Renal pelvis (tissue), 12 donors: ENCODE measurements at places on chromosomes 4 and X. TPM values are rescaled to one million over a fixed set of nuclear protein-coding genes. Genes with fewer than 3 reads are reported as not detected.

The LIMCH1 gene
- polyA plus RNA-seq: 101 TPM

The F9 gene
- polyA plus RNA-seq: not detected

The SLITRK4 gene
- 13.0 TPM for polyA plus RNA-seq

The NXF2B gene
- polyA plus RNA-seq: 0.81 TPM

DNA sequence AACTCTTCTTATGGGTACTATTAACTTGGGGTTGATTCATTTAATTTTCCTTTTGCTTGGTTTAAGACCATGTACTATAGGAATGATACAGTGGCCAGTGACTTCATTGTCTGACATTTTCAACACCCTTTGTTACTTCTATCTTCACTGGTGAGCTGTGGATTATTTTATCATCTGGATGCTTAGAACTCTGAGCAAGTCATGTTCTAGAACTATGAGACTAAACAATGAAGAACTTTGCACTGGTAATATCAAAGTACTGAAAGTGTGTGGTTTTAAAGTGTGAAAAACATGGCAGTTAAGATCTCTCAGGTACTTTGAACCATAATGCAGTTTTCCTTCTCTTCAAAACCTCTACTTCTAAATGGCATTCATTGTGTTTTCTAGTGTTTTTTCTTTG, 47.8 kb downstream of the MAP7D3 start:
- DNase-seq: no peak

DNA sequence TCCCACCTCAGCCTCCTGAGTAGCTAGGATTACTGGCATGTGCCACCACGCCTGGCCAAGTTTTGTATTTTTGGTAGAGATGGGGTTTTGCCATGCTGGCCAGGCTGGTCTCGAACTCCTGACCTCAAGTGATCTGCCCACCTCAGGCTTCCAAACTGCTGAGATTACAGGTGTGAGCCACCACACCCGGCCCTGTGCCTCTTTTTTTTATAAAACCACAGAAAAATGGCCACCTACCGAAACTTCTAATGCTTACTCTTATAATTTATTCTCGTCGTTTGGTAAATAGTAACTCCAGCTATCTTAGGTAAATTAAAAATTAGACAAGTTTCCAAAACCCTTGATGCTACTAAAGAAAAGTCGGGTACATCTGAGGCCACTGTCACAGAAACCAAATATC, 54.4 kb downstream of the IRF2 start:
- no peak for DNase-seq

DNA sequence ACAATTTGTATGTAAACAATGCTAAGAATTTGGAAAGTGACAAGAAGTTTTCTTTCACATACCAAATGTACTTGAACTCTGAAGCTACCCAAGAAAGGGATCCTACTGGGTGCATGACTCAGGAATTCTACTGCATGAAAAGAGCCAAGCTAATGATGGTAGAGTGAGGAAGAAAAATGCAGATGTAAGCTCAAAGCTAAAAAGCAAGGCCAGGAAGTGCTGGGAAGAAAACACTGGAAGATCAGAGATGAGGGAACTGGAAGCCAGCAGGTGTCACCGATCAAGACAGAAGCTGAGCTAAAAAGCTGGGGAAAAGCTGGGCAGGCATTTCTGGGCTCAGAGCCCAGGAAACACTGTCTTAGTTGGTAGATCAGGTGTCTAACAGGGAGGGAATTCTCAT, 449.1 kb downstream of the NKX6-1 start:
- DNase-seq: peak; percentile 24

DNA sequence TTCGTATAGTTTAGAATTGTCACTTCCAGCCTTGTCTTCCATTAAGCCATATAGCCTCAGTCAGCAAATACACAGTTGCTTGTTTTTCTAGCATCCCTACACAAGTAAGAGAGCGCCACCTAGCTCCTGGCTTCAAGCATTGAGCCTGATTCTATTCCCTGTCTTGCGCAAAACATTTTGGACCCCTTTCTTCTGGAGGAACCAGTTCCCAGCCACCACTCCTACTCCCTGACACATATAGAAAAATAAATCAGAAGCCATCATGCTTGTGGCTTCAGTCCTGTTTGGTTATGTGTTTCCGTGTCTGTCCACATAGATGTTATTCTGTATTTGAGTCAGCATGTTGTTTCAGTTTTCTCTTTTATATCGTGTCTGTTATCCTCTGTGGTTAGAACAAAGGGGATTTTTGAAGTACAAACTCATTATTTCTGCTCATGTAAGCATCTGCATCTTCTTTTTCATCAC, 59.9 kb downstream of the GK start:
- DNase-seq: peak; percentile 35

- DNase-seq: no peak
Measured at GRCh38 chrX:43618366-43619205, 37.5 kb upstream of the MAOA start.

DNA sequence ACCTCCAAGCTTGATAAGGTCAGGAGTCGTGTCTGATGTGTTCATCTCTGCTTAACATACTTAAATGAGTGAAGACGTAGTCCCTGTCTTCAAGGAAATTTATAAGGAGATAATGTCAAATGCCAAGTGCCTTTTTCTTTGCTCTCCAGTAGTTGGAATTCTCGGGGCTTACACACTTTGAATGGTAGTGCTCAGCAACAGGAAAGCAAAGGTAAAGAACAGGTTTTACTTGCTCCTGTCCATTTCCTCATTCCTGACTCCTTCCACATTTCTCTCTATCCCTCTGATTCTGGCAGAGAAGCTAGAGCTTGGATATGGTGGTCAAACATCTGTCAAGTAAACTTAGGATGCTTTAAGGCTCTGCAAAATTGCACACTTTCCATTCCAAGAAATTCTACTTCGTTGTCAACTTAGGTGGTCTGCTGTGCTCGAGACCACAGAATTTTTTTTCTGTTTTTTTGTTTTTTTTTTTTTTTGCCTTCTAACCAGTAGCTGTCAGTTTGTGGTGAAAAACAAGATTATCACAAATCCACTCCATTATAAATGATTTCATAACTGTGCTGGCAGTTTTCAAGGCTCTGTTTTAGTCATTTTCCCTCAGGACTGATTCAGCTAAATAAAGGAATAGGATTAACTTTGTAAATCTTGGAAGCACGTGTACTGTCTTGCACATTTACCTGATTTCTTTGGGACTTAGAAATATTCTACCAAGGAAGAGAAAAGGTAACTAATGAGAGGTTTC, 180.8 kb upstream of the ANXA3 start:
- peak; percentile 11 for DNase-seq

GRCh38 chrX:132146456-132146855, 18.6 kb upstream of the FRMD7 start:
- DNase-seq: no peak

DNA sequence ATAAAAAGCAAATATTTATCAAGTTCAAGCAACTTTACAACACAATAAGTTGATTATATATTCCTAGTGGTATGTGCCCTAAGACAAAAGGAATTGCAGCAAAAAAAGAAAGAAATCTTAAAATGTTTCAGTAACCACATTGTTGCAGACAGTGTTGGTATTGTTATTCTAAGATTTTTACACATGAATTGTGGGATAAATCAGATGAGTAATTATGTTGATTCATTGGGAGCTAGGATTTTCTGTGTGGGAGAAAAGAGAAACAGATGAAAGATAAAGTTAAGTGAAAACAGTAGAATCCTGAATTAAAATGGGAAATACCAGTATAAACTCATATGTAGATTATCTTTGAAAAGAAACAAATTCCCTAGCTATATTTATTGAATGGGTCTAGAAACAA, 362.4 kb downstream of the PPP3CA start:
- DNase-seq: no peak

DNA sequence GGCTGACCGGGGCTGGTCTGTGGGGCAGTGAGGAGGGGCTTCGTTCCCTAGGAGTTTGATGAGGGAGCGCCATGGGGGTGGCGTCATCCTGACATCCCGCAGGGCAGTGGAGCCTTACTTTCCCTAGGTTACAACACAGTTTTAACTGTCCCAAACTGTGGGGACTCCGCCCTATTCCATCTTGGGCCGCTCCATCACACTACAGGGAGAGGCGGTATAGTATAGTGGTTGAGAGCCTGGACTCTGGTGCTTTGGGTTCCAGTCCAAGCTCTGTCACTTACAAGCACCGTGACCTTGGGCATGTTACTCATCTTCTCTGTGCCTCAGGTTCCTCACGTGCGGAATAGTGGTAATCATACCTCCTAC, 44.2 kb downstream of the ZNF185 start:
- DNase-seq: no peak

DNA sequence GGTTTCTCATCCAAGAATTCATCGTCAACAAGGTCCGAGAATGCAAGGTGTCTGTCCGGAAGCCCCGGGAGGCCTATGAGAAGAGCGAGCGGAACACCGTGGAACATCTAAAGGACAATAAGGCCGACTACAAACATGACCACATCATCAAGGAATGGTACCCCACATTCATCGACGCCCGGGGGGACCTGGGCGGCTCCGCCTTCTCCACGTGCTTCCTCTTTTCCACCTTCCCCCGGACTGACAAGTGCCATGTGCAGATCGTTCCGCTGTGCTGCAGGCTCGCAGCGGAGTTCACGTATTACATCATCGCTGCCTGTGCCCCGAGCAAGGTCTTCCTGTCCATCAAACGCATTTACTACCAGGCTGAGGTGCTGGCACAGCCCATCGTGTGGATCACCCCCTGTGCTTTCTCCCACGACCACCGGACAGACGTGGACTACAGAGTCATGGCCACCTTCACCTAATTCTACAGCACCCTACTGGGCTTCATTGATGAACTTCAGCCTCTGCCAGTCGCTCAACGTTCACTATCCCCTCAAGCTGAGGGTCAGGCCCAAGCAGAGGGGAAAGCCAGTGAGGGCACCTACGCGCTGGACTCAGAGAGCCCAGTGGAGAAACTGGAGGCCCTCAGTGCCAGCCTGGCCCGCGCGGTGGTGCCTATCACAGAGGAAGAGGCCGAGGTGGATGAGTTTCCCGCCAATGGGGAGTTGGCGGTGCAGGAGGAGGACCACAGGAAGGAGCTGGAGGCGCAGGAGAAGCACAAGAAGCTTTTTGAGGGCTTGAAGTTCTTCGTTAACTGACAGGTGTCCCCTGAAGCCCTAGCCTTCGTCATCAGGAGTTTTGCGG, 125.9 kb upstream of the PABPC4L start:
- DNase-seq: no peak

- no peak for DNase-seq
Measured at GRCh38 chrX:57565198-57565597, 26.6 kb upstream of the ZXDB start.

DNA sequence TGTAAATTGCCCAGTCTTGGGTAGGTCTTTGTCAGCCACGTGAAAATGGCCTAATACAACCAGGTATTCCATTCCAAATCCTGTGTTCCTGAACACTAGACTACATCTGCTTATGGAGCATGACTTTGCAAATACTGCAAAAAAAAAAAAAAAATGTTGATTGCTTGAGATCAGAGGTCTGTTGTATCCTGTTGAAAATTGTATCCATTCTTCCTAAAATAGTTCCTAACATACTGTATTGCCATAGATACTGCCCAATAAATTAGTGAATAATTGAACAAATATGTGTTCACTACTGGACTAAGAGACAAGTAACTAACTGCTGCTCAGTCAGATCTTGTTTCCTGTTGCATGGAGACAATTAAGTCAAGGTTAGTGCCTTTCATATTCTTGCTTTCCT, 164.3 kb upstream of the PABPC4L start:
- no peak for DNase-seq

- no peak for DNase-seq
Measured at GRCh38 chr4:141668200-141668910, 32.0 kb downstream of the IL15 start.

DNA sequence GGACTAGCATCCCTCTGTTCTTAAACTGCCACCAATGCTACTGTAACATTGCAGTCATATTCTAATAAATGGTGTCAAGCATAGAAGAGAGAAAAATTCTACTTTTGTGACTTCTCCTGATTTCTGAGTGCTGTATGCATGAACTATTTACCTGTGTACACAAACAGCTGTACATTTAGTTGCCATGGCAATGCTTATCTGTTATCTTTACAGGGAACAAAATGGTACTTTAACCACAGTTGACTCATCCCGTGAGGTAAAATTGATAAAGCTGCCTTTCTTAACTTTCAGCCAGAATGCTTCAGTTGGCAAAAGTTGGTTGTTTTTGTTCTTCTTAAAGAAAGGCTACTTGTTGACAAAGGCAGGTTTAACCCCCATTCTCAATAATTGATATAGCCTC, 587.5 kb upstream of the MAGEB2 start:
- DNase-seq: no peak

- no peak for DNase-seq
Measured at GRCh38 chr4:8585186-8585585, 5.0 kb downstream of the GPR78 start.

GRCh38 chr4:11700751-11701226, 272.1 kb upstream of the HS3ST1 start:
- DNase-seq: no peak

DNA sequence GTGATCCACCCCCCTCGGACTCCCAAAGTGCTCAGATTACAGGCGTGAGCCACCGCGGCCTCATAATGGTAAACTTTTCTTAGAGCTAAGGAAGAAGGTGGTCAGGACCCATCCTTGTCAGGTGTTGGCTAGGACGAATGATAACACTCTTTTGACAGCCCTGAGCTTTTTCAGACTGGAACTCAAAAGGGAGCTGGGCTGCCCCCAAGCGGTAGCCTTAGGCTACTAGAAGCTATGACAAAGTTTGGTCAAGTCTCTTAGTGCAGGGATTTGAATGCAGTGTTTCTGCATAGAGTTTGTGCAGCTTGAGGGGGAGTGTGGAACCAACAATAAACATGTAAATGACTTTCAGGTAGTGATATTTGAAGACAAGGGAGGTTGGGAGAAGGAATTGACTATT, 11.8 kb upstream of the HSD17B10 start:
- no peak for DNase-seq

DNA sequence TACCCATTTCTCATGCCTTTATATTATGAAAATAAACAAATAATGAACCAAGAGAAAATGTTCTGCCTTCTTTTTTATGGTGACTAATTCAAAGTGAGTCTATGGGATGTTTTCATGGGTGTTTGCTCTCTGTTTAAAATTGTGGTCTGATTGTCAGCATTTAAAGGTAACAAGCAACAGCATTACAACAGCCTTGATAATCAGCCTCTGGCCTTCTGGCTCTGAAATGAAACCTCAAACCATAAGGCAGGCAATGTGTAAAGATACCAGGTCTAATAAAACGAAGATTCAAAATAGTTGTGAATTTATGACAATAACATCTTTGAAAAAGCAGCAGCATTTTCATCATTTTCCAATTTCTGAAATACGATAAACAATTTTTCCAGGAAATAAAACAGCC, 63.7 kb downstream of the FAM13A start:
- no peak for DNase-seq

DNA sequence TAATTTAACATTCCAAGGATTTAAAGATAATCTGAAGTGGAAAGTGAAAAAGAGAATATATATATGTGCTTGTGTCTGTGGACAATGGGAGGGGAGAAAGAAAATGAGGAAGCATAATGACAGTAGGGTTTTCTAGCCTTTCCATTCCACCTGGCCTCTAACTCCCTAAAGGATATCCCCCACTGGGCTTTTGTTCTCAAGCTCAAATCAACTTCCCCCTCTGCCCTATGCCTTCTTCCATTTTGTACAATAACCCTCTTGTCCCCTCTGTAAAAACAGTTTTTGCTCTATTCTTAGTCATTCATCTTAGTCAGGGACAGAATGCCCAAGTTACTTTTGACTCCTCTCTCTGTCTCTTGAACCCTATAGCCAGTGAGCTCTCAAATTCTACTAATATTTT, 23.6 kb downstream of the ANTXR2 start:
- DNase-seq: no peak

GRCh38 chrX:56751071-56751470, 22.0 kb downstream of the NBDY start:
- no peak for DNase-seq

- no peak for DNase-seq
Measured at GRCh38 chr4:41373221-41373620, 116.5 kb downstream of the UCHL1 start.

- no peak for DNase-seq
Measured at GRCh38 chrX:116824785-116825184, 362.0 kb upstream of the CT83 start.
